ENCODE measurements at places on chromosomes 3 and 15.

DNA sequence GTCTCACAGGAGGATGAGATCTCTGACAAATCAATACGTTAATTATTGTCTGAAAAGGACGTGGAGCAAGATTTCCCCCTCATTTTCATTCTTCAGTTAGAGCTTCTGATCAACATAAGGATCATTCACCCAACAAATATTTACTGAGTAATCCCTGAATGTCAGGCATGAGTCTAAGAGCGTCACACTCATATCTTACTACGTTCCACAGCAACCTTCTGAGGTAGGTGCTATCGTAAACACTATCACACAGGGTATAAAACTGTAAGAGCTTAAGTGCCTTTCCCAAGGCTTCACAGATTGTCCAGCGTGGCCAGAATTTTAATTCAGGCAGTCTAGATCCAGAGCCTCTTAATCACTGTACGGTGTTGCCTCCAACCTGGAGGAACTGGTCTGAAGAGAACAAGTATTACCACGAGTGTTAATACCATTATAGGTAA lies 10.6 kb upstream of the TM4SF1 start:
- DNase-seq: peak; percentile 29

GRCh38 chr3:105956306-105956705 lies 87.5 kb upstream of the CBLB start:
- DNase-seq: no peak

GRCh38 chr3:186094271-186094670 lies 14.6 kb downstream of the ETV5 start:
- DNase-seq: no peak

- no peak for DNase-seq
Observed at GRCh38 chr15:43529141-43529540, 11.7 kb downstream of the MAP1A start.

GRCh38 chr3:13111173-13111872 lies 38.1 kb upstream of the IQSEC1 start:
- no peak for DNase-seq

GRCh38 chr3:179182902-179183301 lies 34.7 kb downstream of the PIK3CA start:
- no peak for DNase-seq

- peak; percentile 82 for DNase-seq
Observed at GRCh38 chr3:125125821-125126245, 70.0 kb upstream of the HEG1 start.

DNA sequence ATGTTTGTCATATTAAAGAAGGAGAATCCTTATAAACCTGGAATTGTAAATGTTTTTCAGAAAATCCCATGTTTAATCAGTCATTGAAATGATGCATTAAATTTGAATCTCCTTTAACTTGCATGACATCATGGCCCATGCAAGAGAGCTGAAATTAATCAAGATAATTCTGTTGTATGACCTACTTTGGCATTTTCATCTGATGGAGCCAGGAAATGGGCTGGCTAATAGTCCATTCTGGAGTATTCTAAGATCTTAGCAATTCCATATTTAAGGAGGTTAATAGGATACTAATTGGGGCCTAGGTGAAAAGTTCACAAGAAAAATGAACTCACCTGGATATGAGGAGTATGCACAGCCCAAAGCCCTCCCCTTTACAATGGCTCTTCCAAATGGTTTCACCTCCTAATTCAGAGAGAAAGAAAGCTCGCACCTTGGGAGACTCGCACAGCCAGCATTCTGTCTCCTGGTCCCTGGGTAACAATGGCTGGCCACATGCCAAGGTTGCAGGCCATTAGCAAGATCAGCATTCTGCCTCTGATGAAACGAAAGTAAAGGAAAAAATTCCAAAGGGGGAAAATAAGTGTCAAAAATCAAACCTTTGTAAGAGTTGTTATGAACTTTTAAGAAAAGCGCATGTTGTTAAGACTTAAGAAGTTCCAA lies 786.4 kb downstream of the MCTP2 start:
- DNase-seq: no peak

- no peak for DNase-seq
Observed at GRCh38 chr3:170465955-170466354, 47.3 kb downstream of the CLDN11 start.

DNA sequence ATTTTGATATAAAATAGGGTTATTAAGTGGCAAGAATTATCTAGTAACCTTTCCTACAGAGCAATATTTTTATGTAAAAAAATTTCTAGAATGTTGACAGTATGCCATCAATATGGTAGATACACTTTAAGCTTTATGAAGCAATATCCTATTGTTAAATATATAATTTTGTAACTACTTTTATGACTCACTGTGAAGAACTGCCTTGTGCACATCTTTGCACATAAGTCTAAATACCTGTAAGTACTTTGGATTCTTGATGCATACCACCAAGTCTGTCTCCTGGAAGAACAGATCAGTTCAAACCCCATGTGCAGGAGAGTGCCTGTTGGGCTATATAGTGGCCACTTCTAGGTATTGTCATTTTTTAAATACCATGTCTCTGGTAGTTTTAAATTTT lies 205.7 kb upstream of the EIF1B start:
- no peak for DNase-seq

DNA sequence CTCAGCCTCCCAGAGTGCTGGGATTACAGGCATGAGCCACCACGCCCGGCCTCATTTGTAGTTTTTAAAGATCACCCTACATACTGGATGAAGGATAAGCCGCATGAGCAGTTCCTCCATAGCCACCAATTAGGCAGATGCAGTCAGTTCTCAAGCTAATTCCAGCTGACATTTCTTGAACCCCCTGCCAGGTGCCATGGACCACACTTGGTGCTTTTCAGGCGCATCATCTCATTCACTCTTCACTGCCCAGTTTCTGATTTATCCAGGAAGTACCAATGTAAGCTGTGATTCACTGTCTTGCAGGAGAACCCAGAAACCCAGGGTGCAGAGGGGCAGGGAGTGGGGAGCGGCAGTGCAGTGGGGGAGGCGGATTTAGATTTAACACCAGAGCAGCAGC lies 56.5 kb upstream of the RASA2 start:
- no peak for DNase-seq

DNA sequence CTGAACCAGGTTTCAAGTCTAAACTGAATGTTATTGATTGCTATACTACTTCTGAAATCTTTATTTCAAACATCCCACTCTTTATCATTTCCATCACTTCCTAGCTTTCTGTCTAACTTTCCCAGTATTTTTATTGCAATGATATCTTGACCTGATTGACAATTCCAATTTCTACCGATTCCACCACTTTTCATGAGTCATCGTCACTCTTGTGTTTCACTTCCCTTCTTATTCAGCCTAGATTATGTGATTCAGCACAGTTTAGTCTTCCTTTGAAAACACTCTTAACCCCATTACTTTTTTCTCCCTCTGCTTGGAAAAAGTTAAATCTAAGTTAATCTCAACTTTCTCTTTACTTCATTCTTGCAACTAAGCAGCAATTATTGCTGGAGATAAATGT lies 62.6 kb downstream of the SLC7A14 start:
- DNase-seq: peak; percentile 27

- DNase-seq: no peak
Observed at GRCh38 chr15:53448232-53449015, 311.0 kb downstream of the WDR72 start.

- DNase-seq: no peak
Observed at GRCh38 chr3:70264122-70264780, 48.2 kb downstream of the MDFIC2 start.

- no peak for DNase-seq
Observed at GRCh38 chr15:68557469-68558317, 21.1 kb upstream of the CORO2B start.

DNA sequence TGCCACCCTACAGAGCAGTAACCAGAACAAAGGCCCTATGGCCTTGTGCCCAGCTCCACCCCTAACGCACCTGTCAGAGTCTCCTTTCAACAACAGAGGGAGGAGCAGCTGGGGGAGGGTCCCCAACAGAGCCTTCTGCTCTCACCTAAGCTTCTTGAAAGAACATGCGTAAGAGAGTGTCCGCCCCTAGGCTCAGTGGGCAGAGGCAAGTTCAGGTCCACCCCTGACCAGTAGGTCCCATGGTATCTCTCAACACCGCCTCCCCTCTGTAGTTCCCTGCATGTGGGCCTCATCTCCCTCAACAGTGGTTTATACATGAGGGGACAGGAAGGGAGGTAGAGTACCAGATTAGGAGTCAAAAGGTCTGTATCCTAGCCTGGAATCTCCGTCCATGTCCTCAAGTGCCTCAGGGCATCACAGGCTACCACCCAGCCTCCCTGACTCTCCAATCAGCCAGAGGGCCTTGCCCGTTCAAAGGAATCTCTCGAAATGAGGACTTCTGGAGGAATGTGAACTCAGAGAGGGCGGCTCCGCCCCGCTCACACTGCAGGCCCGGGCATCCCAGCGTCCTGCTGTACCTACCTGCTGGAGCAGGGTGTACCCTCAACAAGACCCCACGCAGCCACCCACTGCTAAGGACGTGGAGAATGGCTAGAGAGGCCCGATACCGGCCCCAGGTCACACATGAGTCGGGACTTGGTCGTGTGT lies 680 bp downstream of the POC1A start:
- DNase-seq: peak; percentile 61

DNA sequence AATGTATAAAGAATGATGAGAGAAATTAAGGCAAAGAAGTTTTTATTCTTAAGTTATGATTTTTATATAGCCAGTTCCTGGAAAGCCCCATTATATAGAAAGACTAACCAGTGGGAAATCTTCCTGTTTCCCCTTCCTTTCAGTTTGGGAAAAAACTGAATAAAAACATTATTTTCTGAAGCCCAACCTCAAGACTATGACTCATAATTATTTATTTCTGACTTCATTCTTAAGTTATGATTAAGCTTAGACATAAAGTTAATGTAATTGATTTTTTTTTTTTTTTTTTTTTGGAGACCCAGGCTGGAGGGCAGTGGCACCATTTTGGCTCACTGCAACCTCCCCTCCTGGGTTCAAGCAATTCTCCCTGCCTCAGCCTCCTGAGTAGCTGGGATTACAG lies 55.8 kb downstream of the TRPC1 start:
- peak; percentile 9 for DNase-seq

- peak; percentile 9 for DNase-seq
Observed at GRCh38 chr3:30401971-30402370, 204.4 kb upstream of the TGFBR2 start.

- DNase-seq: peak; percentile 23
Observed at GRCh38 chr3:99562138-99562537, 76.3 kb upstream of the COL8A1 start.

- no peak for DNase-seq
Observed at GRCh38 chr15:50113187-50113505, 5.9 kb downstream of the ATP8B4 start.

DNA sequence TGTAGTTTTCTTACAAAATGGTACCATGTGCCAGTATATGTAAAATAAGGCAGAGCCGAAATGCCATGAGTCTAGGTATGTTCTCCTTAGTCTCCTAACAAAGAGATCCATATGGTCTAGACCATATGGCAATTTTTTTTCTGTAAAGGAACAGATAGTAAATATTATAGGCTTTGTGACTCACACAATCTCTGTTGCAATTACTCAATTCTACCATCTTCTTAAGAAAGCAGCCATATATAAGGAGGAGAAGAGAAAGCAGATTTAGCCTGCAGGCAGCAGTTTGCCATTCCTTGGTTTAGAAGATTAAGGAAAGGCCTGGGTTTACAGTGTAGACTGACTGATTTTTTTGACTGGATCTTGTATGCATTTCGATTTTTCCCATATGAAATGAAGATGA lies 16.3 kb upstream of the BBX start:
- DNase-seq: no peak

DNA sequence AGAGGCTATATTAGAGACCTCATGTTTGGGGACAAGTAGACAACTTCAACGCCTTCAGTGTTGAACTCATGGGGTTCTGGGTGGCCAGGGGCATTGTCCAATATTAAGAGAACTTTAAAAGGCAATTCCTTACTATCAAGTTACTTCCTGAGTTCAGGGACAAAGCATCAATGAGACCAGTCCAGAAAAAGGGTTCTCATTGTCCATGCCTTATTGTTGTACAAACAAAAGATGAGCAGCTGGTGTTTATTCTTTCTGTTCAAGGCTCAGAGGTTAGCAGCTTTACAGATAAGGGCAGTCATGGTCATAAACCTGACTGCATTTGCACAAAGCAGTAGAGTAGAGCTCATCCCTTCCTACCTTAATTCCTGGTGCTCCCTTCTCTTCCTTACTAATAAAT lies 18.5 kb upstream of the PDHB start:
- no peak for DNase-seq

GRCh38 chr15:100191161-100191560 lies 150.6 kb downstream of the ADAMTS17 start:
- DNase-seq: no peak

- peak; percentile 64 for DNase-seq
Observed at GRCh38 chr3:113287111-113287802, 75.9 kb downstream of the BOC start.

DNA sequence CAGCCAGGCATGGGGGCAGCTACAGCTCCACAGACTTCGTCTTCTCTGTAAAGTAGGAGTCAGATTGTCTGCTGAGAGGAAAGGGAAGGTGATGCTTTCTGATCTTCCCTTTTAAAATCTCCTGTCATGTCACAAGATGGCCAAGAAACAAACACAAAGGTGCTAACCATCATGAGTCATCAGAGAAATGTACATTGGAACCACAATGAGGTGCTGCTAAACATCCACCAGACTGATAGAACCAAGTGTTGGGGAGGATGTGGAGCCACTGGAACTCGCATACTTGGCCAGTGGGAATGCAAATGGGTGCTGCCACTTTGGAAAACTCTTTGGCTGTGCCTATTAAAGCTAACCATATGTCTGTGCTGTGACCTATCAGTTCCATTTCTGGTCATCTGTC lies 268.8 kb downstream of the SLCO3A1 start:
- DNase-seq: no peak

- DNase-seq: no peak
Observed at GRCh38 chr3:121295979-121296378, 249.8 kb downstream of the POLQ start.

- DNase-seq: no peak
Observed at GRCh38 chr3:128970740-128971047, 23.2 kb downstream of the CFAP92 start.

DNA sequence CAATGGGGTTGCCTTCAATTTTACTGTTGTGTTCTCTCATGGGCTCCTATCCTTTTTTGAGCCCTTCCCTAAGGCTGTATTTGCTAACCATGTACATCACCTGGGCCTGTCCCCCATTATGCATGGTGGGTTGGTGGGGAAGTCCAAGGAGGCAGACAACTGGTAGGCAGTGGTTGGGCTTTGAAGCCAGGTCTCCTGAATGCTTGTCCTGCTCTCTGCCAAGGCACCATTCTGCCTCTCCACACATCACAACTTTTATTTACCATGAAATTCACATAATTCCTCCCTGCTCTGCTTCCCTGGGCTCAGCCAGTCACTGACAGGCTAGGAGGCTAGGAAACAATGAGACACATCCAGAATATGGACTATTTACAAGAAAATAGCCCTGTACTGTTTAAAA lies 41.0 kb upstream of the COPB2 start:
- DNase-seq: no peak

- DNase-seq: peak; percentile 82
Observed at GRCh38 chr15:75732809-75733451, 20.3 kb upstream of the CSPG4 start.

- no peak for DNase-seq
Observed at GRCh38 chr3:152316318-152316717, 47.6 kb downstream of the MBNL1 start.

- DNase-seq: peak; percentile 41
Observed at GRCh38 chr3:138349926-138350665, 1.7 kb downstream of the MRAS start.

- peak; percentile 33 for DNase-seq
Observed at GRCh38 chr3:134627831-134628230, 23.0 kb downstream of the KY start.
